ENCODE measurements at places on chromosomes 13 and 19. TPM values are rescaled to one million over a fixed set of nuclear protein-coding genes. Genes with fewer than 3 reads are reported as not detected.

CRX gene
- total RNA-seq = not detected

KIR2DL3 gene
- total RNA-seq = not detected

SLITRK6 gene
- total RNA-seq = 24.6 TPM

ATXN8OS gene
- 0.23 TPM for total RNA-seq

ZNF730 gene
- 3.4 TPM for total RNA-seq

HRC gene
- total RNA-seq = 0.50 TPM

PSMD8 gene
- total RNA-seq = 263 TPM

APOC4 gene
- total RNA-seq = not detected
